Chondrocyte (in vitro differentiated cells): ENCODE measurements at places on chromosomes 1 and 21. TPM values are rescaled to one million over a fixed set of nuclear protein-coding genes. Genes with fewer than 3 reads are reported as not detected.

Gene MCOLN3
- total RNA-seq: 0.21 TPM in 1 of 3 replicates, not detected in the others

Gene CD2
- not detected in 3 replicates for total RNA-seq

DNA sequence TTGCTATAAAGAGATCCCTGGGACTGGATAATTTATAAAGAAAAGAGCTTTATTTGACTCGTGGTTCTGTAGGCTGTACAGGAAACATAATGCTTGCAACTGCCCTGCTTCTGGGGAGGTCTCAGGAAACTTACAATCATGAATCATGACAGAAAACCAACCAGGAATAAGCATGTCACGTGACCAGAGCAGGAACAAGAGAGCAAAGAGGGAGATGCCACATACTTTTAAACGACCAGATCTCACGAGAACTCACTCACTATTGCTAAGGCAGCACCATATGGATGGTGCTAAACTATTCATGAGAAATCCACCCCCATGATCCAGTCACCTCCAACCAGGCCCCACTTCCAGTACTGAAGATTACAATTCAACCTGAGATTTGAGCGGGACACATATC is 49.8 kb upstream of the RCC1 start:
- no peak overlapping the region for H3K4me3 ChIP-seq
- H3K36me3 ChIP-seq: peaks cover 10% of the 10 kb centered on the region
- peaks cover 31% of the 10 kb centered on the region for H3K4me1 ChIP-seq
- peak overlapping the region; percentile 78 for H3K27ac ChIP-seq
- H3K27me3 ChIP-seq: no peaks in the 10 kb centered on the region

Gene H3-3A
- total RNA-seq: 307 to 328 TPM (median 315 TPM) in 3 replicates

DNA sequence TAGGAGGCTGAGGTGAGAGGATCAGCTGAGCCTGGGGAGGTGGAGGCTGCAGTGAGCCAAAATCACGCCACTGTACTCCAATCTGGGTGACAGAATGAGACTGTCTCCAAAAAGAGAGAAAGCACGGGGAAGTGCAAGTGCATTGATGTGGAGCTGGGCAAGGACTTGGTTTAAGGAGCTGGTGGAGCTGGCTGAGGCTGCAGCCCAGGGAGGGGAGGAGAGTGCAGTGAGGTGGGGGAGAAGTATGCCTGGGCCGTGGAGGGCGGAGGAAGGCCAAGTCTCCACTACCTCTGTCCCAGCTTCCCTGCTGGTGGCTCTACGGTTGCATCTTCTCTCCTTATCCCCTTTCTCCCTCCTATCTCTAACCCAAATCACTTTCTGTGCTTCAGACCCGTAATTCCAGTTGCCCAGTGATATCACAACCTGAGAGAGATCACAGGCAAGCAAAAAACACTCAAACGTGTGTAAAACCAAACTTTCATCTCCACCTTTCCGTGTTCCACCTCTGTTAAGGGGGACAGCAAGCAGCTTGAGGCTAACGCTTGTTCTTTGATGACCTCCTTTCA is 11.1 kb downstream of the TOR3A start:
- DNase-seq: peak; percentile 36
- H3K27ac ChIP-seq: peak overlapping the region; percentile 83
- H3K4me1 ChIP-seq: peaks cover 26% of the 10 kb centered on the region
- H3K27me3 ChIP-seq: no peaks in the 10 kb centered on the region
- peaks cover 33% of the 10 kb centered on the region for H3K36me3 ChIP-seq

- no peaks in the 10 kb centered on the region for H3K36me3 ChIP-seq
- H3K4me3 ChIP-seq: no peak overlapping the region
- peaks cover 29% of the 10 kb centered on the region for H3K4me1 ChIP-seq
- no peaks in the 10 kb centered on the region for H3K27me3 ChIP-seq
- DNase-seq: no peak
These were observed 7.5 kb downstream of the ID3 start for GRCh38 chr1:23551849-23552248.

GRCh38 chr1:233240829-233241682 is 54.5 kb downstream of the PCNX2 start:
- no peaks in the 10 kb centered on the region for H3K27me3 ChIP-seq
- no peak overlapping the region for H3K27ac ChIP-seq
- no peak for DNase-seq
- H3K36me3 ChIP-seq: peaks cover 9% of the 10 kb centered on the region
- peaks cover 10% of the 10 kb centered on the region for H3K4me1 ChIP-seq

DNA sequence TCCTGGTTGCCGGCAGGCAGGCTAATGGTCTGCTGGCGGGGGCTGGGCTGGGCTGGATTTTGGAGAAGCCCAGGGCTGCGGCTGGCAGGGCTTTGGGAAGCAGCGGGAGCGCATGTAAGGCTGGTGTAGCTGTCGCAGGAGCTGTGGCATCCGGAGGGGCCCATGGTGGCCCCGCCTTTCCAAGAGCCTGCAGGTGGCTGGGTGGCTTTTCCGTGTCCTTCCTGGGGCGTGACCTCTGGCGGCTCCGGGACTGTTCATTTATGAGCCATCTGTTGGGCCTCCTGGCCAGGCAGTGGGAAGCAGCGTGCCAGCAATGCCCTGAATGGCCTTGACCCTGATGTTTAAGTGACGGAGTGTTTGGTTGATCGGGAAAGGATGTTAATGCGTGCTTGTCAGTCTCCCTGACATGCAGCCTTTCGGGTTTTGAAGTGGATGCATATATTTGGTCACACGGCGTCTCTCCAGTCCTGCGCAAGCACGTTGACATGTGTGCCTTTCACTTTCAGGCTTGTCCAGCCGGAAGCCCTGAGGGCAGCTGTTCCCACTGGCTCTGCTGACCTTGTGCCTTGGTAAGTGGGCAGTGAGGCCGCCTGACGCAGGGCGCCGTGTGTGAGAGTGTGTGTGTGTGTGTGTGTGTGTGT is 38.5 kb downstream of the AGPAT3 start:
- no peak overlapping the region for H3K4me3 ChIP-seq
- H3K27me3 ChIP-seq: no peaks in the 10 kb centered on the region
- H3K36me3 ChIP-seq: peaks cover 10% of the 10 kb centered on the region
- peaks cover 9% of the 10 kb centered on the region for H3K4me1 ChIP-seq
- DNase-seq: peak; percentile 81
- H3K27ac ChIP-seq: no peak overlapping the region

Gene HFM1
- total RNA-seq: 0.46 to 0.63 TPM (median 0.62 TPM) in 3 replicates

GRCh38 chr1:203695116-203695515 is 68.5 kb downstream of the ATP2B4 start:
- peaks cover 61% of the 10 kb centered on the region for H3K4me1 ChIP-seq
- DNase-seq: no peak
- no peaks in the 10 kb centered on the region for H3K27me3 ChIP-seq
- H3K27ac ChIP-seq: peak overlapping the region; percentile 97
- peaks cover 14% of the 10 kb centered on the region for H3K36me3 ChIP-seq

GRCh38 chr21:33682992-33683627 is 40.8 kb downstream of the ITSN1 start:
- H3K27me3 ChIP-seq: no peaks in the 10 kb centered on the region
- H3K27ac ChIP-seq: peak overlapping the region; percentile 88
- no peak overlapping the region for H3K4me3 ChIP-seq
- H3K4me1 ChIP-seq: peaks cover 73% of the 10 kb centered on the region
- DNase-seq: no peak
